ENCODE measurements at places on chromosomes 16 and 17. TPM values are rescaled to one million over a fixed set of nuclear protein-coding genes. Genes with fewer than 3 reads are reported as not detected.

The PRR15L gene
- 47.4 TPM for total RNA-seq

The KRT24 gene
- total RNA-seq, result not detected

The OR1F1 gene
- not detected for total RNA-seq

The ORC6 gene
- 0.78 TPM for total RNA-seq

The ZNF205 gene
- 11.7 TPM for total RNA-seq

The CCL8 gene
- 1.5 TPM for total RNA-seq

The PLEKHM1 gene
- 69.8 TPM for total RNA-seq

The CSH1 gene
- not detected for total RNA-seq

DNA sequence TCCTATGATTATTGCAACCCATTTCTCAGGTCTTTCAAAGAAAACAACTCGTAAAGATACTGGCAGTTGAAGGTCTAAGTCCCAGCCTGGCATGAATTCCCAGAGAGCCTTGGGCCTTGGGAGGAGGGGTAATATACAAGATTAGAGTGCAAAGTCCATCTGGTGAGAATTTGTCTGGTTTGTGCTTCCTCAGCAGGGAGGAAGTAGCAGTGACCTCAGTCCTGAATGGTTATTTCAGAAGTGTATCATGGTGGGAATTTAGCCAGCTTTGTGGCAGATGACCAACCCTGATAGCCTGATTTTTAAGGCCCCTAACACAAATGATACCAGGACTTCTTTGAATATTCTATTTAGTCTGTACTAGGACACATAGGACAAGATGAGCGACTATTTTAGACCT lies 151.2 kb upstream of the TBX2 start:
- no peak overlapping the region for H3K4me3 ChIP-seq
- peaks cover 51% of the 10 kb centered on the region for H3K4me1 ChIP-seq
- no peaks in the 10 kb centered on the region for H3K27me3 ChIP-seq
- no peaks in the 10 kb centered on the region for H3K36me3 ChIP-seq

DNA sequence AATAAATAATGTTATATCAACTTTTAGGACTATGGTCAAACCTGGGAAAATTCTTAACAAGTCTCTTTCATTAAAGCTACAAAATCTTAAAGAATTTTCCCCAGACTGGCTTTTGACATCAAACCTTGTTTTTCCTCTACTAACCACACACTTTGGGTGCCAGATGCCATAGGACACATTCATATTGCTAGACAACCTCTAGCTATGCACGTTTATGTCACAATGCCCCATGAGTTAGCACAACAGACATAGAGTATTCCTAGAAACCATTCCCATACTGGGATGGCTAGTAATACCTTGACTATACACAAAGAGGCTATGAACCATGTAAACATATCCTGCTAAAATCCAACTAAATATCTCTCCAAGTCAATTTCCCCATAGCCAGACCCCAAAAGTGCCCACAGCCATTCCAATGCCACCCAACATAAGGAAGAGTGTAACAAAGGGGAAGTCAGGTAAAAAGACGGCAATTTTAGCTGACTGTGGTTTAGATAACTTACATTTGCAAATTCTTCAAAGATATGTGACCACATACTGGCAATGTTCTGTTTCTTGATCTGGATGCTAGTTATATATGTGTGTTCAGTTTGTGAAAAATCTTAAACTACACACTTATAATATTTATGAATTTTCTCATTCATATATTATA lies 23.4 kb downstream of the SMURF2 start:
- H3K4me3 ChIP-seq, result no peak overlapping the region
- H3K4me1 ChIP-seq, result peaks cover 19% of the 10 kb centered on the region
- H3K27ac ChIP-seq, result no peak overlapping the region
- H3K27me3 ChIP-seq, result no peaks in the 10 kb centered on the region

GRCh38 chr17:73423159-73423715 lies 111.4 kb upstream of the CDC42EP4 start:
- no peaks in the 10 kb centered on the region for H3K36me3 ChIP-seq
- no peak overlapping the region for H3K27ac ChIP-seq
- no peak overlapping the region for H3K4me3 ChIP-seq

- no peaks in the 10 kb centered on the region for H3K36me3 ChIP-seq
- no peak overlapping the region for H3K27ac ChIP-seq
- no peak for DNase-seq
- H3K4me1 ChIP-seq, result peaks cover 10% of the 10 kb centered on the region
- H3K27me3 ChIP-seq, result no peaks in the 10 kb centered on the region
Observed at GRCh38 chr16:75361936-75362335, 71.4 kb downstream of the CFDP1 start.

- no peaks in the 10 kb centered on the region for H3K4me1 ChIP-seq
- H3K27me3 ChIP-seq, result no peaks in the 10 kb centered on the region
- H3K27ac ChIP-seq, result peak overlapping the region; percentile 90
- H3K36me3 ChIP-seq, result no peaks in the 10 kb centered on the region
- no peak for DNase-seq
Observed at GRCh38 chr17:49193513-49194296, 16.7 kb downstream of the GNGT2 start.

GRCh38 chr17:77358801-77359200 lies 218.0 kb downstream of the SEC14L1 start:
- H3K4me3 ChIP-seq, result no peak overlapping the region
- H3K36me3 ChIP-seq, result no peaks in the 10 kb centered on the region
- no peak for DNase-seq
- no peaks in the 10 kb centered on the region for H3K27me3 ChIP-seq
- H3K4me1 ChIP-seq, result peaks cover 8% of the 10 kb centered on the region

- peaks cover 39% of the 10 kb centered on the region for H3K4me1 ChIP-seq
- H3K36me3 ChIP-seq, result no peaks in the 10 kb centered on the region
- H3K27me3 ChIP-seq, result no peaks in the 10 kb centered on the region
- H3K27ac ChIP-seq, result peak overlapping the region; percentile 97
- H3K4me3 ChIP-seq, result peak overlapping the region; percentile 74
Observed at GRCh38 chr17:81398176-81398831, 3.0 kb downstream of the BAHCC1 start.

All from upper lobe of right lung (tissue), 1 donor.